AG09309 (cell line): ENCODE measurements at places on chromosomes 16 and 17.
A peak's percentile ranks its signal among the peaks of the same experiment; 100 is the strongest.

GRCh38 chr17:62807812-62808575, at the start of gene MARCHF10:
Gene MARCHF10 (minus strand): TSS chr17:62808314. CDS start chr17:62801735, 6,579 bp downstream.
- no peak for DNase-seq

- no peak for DNase-seq
These were observed 9.4 kb upstream of the NUFIP2 start for GRCh38 chr17:29303386-29303785.

DNA sequence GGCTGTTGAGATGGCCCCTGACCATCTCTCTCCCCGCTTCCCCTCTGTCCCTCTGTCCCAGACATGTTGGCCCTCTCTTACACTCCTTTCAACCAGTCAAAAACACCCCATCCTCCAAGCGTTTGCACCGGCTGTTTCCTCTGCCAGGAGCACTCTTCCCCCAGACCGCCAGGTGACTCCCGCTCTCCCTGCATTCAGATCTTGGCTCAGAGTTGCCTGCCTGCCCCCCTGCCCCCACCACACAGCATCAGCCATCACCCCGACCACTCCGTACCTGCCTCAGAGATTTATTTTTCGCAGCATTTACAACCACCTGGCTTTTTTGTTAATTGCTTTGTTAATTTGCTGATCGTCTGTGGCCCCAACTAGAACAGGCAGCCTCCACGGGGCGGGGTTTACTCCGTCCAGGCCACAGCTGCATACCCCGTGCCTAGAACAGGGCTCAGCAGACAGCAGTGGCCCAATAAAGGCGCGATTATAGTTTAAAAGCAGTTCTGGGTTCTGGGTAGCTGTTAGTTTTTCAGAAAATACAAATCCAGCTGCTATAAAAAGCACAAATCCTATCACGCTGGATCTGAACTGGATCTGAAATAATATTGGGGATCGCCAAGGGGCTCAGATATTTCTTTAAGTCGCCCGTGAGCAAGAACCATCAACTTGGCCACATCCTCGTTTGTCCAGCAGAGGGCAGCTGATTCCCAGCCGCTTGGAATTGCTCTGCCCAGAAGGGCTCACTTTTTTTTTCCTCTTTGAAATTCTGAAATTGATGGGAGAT, 173.6 kb downstream of the IRF8 start:
- peak; percentile 33 for DNase-seq

GRCh38 chr17:37562016-37562745, 47.0 kb downstream of the SYNRG start:
- DNase-seq: no peak

- DNase-seq: no peak
These were observed 29.1 kb downstream of the TMEM100 start for GRCh38 chr17:55693254-55694216.

DNA sequence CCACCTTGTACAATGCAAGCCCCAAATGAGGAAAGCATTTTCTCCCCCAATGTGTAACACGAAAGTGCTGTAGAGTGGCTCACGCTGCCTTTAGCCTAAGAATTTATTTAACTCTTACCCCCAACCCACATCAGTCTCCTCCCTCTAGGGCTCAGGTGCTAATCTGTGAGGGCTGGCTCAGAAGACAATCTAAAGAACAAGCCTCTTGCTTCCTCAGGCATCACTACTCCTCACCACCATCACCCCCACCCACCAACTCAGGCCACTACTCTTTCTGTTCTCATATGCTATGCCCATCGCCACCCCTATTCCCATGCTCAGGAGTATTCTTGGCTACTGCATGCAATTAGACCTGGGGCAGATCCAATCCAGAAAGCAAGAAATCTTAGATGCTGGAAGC, 3.9 kb upstream of the CCL2 start:
- no peak for DNase-seq

DNA sequence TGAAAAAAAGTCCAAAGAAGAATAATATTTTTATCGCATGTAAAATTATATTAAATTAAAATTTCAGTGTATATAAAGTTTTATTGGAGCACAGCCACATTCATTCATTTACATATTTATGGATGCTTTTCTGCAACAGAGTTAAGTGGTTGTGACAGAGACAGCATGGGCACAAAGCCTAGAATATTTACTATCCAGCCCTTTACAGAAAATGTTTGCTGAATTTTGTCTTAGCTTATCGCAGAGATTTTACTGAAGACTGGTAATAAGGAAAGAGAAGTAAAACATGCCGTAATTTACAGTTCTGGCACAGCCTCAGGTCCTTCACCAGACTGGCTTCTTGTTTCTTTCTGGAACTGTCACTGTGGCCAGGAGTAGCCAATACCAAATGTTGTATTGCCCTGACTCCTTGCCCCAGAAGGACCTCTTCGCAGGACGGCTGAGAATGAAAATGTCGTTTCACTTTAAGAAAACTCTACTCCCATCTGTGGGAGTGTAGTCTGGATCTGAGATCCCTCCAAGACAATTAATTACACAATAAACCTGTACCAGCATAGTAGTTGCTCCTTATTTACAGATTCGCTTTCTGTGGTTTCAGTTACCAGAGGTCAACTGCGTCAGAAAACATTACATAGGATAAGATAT, 94.9 kb upstream of the GOT2 start:
- no peak for DNase-seq

- no peak for DNase-seq
These were observed 62.1 kb downstream of the GAN start for GRCh38 chr16:81376880-81377279.
